Hematopoietic multipotent progenitor cell treated with erythropoietin and hydrocortisone succinate and interleukin-3 and kit ligand, for 6 days (in vitro differentiated cells): ENCODE measurements at places on chromosomes 7 and 10.

DNA sequence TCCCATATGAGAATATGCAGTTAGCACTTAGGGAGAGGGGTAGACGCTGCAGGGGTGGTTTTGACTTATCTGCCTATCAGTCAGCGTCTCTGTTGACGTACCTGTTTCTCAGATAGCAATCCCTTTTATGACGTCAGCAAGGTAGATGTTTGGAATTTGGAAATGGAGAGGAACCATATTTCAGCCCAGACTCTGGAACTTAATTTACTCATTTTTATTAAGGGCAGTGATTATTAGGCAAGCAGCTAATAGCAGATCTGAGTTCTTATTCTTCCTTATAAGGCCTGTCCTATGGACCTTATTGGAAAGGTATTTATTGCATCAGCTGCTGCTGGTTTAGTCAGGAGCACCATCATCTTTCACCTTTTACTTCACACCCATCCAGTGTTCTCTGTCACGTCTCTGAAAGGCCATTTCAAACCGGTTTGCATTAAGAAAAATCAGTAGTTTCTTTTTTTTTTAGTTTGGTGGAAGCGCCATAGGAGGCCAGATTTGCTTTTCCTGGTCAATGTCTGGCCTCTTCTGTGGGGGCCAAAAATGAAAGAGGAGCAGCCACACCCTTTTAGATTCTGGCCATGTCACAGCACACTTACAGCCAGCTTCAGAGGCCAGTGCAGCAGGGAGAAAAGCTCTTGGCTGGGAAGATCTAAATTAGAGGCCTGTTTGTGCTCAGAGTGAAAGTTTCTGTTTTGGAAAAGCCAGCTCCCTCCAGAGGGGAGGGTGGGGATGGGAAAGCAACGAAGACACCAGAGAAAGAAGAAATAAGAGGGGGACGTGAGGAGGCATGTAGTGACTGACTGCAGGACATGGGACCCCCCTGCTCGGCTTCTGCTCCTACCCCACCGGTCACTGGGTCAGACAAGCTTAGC lies 146.3 kb downstream of the TCF7L2 start:
- no peak for DNase-seq

GRCh38 chr10:97810446-97810845 lies 38.6 kb upstream of the SFRP5 start:
- DNase-seq: no peak

- DNase-seq: no peak
Measured at GRCh38 chr7:70884440-70884764, 247.5 kb upstream of the GALNT17 start.

DNA sequence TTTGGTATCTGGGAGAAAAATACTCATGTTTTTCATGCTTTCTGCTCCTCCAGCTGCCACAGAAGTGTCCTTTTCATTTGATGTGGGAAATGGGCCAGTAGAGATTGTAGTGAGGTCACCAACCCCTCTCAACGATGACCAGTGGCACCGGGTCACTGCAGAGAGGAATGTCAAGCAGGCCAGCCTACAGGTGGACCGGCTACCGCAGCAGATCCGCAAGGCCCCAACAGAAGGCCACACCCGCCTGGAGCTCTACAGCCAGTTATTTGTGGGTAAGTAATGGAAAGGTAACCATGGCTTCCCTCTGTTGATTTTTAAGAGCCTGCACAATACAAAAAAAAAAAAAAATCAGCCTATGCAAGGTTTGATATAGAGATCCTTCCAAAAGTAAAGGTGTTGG lies 443.1 kb upstream of the C7orf33 start:
- no peak for DNase-seq
